Muscle of leg (tissue), 16 donors: ENCODE measurements at places on chromosomes 16 and 17.

GRCh38 chr17:77373299-77374169 lies 232.8 kb downstream of the SEC14L1 start:
- peak; percentile 75 for DNase-seq

GRCh38 chr17:2176499-2177169 lies 121.7 kb downstream of the HIC1 start:
- DNase-seq, result peak; percentile 80

DNA sequence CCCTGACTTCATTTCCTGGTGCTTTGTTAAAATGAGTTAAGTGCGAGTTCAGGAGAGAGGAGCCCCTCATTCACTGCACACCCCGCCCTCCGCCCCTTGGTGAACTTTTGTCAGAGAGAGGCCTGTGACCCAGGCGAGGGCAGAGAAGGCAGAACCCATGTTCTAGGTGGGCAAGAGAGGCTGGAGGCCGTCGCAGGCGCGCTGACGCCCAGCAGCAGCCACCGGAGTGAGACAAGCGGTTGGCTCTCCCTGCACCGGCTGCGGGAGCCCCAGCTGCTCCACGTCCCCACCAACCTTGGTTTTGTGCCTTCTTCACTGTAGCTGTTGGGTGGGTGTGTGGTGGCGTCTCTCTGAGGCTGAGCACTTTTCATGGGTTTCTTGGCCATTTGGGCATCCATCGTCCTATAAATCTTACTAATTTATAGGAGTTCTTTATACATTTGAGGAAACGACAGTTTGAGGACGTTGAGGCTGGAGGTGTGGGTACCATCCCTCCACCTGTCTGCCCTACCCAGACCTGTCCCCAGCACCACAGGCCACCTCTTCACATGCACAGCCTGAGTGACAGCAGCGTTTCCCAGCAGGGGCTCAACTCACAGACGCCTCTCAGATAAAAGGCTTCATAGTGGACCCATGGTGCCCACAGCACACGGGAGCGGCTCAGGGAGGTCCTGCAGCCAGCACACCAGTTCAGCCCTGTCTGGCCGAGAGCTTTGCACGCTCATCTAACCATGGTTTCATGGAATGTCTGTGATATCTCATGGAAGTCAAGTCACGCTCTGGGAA lies 45.2 kb upstream of the CBFA2T3 start:
- no peak for DNase-seq

- DNase-seq, result peak; percentile 95
Observed at GRCh38 chr17:78144147-78144719, 2.0 kb upstream of the C17orf99 start.

DNA sequence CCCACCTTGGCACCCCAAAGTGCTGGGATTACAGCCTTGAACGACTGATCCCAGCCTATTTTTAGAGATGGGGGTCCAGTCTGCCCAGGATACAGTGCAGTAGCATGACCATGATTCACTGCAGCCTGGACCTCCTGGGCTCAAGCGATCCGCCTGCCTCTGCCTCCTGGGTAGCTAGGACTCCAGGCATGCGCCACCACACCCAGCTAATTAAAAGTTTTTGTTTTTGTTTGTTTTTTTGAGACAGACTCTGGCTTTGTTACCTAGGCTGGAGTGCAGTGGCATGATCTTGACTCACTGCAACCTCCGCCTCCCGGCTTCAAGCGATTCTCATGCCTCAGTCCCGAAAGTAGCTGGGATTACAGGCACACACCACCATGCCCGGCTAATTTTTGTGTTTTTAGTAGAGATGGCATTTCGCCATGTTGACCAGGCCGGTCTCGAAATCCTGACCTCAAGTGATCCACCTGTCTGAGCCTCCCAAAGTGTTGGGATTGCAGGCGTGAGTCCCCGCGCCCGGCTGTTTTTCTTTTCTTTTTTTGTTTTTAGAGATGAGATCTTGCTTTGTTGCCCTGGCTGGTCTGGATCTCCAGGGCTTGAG lies 2.3 kb upstream of the PAFAH1B1 start:
- no peak for DNase-seq

DNA sequence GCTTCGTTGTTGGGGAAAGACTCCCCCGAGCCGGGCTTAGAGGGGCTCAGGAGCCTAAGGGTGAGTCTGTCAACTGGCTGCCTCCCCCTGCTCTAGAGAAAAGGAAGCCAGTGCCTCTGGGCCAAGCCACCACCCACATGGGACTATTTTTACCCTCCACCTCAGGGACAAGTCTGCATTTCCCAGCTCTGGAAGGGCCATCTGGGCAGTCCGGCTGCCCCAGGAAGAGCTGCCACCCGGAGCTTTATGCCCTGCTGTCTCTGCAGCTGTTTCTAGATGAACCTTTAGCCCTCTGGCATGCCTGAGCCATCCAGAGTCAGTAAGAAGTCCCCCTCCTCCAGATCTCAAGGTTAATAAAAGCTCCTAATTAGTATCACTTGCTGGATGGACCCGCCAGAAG lies 5.3 kb upstream of the RPRML start:
- peak; percentile 81 for DNase-seq

- peak; percentile 59 for DNase-seq
Observed at GRCh38 chr16:68658341-68658973, 13.3 kb downstream of the CDH3 start.

GRCh38 chr16:21950782-21951521 lies 2.2 kb upstream of the UQCRC2 start:
- DNase-seq, result peak; percentile 48

- no peak for DNase-seq
Observed at GRCh38 chr16:89084411-89084810, 9.2 kb upstream of the ACSF3 start.

- no peak for DNase-seq
Observed at GRCh38 chr17:142102-142661, 4.8 kb downstream of the SCGB1C2 start.

DNA sequence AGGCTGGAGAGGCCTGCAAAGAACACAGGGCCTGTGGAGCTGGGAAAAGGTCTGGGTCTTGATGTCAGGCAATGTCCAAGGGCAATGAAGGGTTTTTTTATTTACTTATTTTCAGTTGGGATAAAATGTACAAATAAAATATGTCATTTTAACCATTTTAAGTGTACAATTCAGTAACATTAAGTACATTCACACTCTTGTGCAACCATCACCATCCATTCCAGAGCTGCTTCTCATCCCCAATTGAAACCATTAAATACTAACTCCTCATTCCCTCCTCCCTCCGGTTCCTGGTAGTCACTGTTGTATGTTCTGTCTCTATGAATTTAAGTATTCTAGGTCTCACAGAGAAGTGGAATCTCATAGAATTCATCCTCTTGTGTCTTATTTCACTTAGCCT lies 444.7 kb downstream of the HS3ST3B1 start:
- no peak for DNase-seq

- DNase-seq, result no peak
Observed at GRCh38 chr16:49335828-49336227, 37.8 kb upstream of the C16orf78 start.

DNA sequence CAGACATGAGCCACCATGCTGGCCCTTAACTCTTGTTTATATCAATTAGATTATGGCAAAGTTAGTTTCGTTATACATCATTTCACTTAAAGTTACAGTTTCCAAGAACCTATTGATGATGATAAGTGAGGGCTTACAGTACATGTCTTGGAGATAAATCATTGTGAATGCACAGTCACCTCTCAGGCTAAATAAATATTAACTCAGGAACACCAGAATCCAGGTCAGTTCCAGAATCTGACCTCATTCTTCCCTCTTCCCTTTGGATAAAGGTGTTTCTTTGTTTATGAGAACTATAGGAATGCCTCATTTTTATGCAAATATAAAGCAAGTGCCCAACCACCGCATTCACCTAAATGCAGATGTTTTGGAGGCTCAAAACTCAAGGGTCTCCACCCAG lies 48.4 kb upstream of the CRYM start:
- DNase-seq, result no peak

- no peak for DNase-seq
Observed at GRCh38 chr16:30187971-30188561, 4.7 kb downstream of the CORO1A start.

DNA sequence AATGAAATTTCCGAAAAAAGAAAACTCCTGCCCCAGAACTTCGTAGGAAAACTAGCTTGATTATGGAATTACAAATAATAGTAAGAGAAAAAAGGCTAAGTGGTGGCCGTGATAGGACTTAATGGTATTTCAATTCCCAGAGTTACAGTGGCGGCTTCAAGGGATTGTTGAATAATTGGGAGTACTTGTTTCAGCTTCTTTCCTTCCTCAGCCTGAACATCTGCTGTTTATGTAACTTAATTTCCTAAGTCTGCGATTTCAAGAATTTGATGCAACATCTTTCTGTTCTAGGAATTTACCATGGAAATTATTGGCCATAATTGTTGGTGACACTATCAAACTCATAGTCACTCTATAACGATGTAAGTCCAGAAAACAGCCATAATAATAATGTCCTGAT lies 684 bp upstream of the APPBP2 start:
- peak; percentile 39 for DNase-seq

- DNase-seq, result peak; percentile 1
Observed at GRCh38 chr17:47810200-47810821, 11.3 kb downstream of the OSBPL7 start.

GRCh38 chr16:8919089-8919933 lies 37.2 kb downstream of the LITAFD start:
- DNase-seq, result no peak

- DNase-seq, result no peak
Observed at GRCh38 chr17:7323731-7324437, 5.3 kb downstream of the NEURL4 start.

DNA sequence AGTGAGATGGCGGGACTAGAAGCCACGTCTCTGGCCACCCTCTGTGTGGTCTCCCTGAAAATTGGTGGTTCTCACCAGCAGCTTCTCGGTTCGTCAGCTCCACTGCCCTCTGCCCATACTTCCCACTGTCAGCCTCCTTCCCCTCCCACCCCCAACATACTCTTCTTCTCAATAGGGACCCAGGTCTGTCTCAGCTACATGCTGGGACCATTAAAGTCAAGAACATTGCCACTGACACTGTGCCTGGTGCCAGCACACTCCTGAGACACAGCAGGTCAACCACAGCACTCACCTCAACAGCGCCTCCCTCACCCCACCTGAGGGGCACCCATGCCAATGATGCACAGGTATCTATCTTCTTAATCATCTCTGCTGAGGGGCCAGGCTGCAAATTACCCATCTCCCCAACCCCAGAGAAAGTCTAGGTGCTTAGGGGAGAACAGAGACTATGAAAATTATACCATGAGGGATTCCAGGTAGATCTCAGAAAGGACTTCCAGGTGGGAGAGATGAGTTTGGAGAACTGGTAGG lies 1.3 kb downstream of the PLXDC1 start:
- no peak for DNase-seq

DNA sequence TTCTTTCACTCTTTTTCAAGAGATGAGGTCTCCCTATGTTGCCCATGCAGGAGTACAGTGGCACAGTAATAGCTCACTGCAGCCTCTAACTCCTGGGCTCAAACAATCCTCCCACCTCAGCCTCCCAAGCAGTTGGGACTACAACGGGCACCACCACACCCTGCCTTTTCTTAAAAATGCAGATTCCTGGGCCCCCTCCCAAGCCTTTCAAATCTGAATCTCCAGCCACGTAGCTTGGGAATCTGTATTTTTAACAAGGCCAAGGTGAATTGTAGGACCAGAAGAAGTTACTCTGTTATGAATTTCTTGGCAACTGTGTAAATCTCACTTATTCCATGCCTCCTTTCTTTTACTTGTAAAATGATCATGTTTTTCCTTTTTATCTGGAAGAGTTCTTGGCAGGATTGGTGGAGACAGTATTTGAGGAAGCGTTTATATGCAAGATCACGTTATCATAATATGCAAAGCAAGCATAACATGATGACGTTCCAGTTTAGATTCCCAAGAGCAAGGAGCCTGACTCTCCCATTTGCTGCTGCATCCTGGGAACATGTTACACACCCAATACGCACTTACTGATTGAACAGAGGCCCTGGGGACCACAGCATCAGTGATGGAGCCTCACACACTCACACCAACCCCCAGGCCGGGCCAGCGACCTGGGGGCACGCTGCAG lies 44.5 kb downstream of the LITAF start:
- DNase-seq, result peak; percentile 86

GRCh38 chr16:28846933-28847273 lies 755 bp upstream of the TUFM start:
- no peak for DNase-seq

- DNase-seq, result no peak
Observed at GRCh38 chr17:41527063-41528023, 765 bp downstream of the KRT19 start.

GRCh38 chr17:9409878-9410277 lies 165.7 kb downstream of the STX8 start:
- DNase-seq, result peak; percentile 55

- no peak for DNase-seq
Observed at GRCh38 chr17:66790501-66791061, 44.3 kb upstream of the CACNG5 start.

DNA sequence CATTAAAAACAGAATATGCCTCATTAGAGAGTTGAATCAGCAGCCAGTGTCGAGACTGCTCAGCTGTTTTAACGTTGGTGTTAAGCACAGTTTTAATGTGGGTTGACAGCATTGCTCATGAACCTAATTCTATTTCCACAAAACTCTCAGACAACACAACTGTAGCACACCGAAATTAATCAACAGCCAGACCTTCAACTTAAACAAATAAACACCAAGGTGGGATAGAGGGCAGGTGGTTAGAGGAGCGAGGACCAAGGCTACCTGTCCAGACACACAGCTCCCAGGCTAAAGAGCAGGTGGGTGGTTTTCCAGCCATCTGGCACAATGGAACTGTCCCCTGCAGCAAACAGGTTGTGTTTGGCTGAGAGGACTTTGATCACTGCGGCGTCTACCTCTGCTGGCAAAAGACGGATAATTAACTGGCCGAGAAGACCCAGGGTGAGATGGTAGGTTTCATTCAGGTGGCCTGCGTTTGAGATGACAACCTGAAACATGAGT lies 69.6 kb upstream of the ATP2A3 start:
- DNase-seq, result no peak

DNA sequence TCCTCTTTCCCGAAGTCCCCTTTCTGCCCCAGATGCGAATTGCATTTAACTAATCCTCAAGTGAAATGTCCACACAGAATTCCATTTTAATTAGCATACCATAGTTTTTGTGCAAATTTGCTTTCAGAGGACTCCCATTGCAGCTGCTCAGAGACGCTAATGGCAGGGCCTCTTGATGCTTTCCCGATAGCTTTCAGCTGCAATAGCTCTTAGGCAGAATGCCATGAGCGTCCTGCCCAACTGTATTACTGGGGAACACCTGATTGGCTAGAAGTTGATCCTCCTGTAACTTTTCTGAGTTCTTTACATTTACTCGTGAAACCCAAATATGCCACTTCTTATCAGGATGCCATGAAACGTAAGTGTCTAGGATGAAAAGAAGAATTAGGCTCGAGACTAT lies 203.0 kb downstream of the UTP18 start:
- peak; percentile 77 for DNase-seq

- DNase-seq, result no peak
Observed at GRCh38 chr16:1708083-1708767, 2.2 kb downstream of the MAPK8IP3 start.

DNA sequence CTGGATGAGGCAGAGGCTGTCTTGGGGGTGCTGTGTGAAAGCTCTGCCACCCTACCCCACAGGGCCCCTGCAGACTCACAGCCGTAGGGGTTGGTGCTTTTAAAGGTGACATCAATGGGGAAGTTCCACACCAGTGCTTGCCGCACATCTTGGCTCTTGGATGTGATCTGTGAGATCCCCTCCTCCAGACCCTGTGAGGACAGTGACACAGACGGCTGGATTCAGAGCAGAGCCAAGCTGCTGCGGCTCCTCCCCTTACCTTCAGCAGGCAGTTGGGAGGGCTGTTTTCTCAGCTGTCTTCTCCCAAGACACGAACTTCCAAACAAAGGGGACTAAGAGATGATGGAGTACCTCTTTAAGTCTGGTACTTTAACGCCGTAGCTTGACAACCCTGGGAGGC lies 4.8 kb downstream of the B9D1 start:
- DNase-seq, result no peak

- peak; percentile 62 for DNase-seq
Observed at GRCh38 chr17:78677303-78678221, 100.4 kb upstream of the DNAH17 start.
